ENCODE measurements at places on chromosomes 7 and 10. TPM values are rescaled to one million over a fixed set of nuclear protein-coding genes. Genes with fewer than 3 reads are reported as not detected.

GRCh38 chr10:29257106-29257783, 31.6 kb upstream of the LYZL1 start:
- H3K4me3 ChIP-seq = no peak overlapping the region
- H3K27me3 ChIP-seq = peaks cover 21% of the 10 kb centered on the region
- no peaks in the 10 kb centered on the region for H3K4me1 ChIP-seq

GRCh38 chr10:98488669-98489430, 42.1 kb upstream of the HPS1 start:
- DNase-seq = no peak
- H3K36me3 ChIP-seq = no peaks in the 10 kb centered on the region
- H3K27ac ChIP-seq = no peak overlapping the region
- H3K4me3 ChIP-seq = no peak overlapping the region
- H3K27me3 ChIP-seq = peaks cover 10% of the 10 kb centered on the region

The DOCK4 gene
- 0.32 TPM for total RNA-seq

The HOXA6 gene
- not detected for total RNA-seq

- DNase-seq = no peak
- H3K4me1 ChIP-seq = no peaks in the 10 kb centered on the region
- H3K4me3 ChIP-seq = no peak overlapping the region
- no peaks in the 10 kb centered on the region for H3K36me3 ChIP-seq
- H3K27me3 ChIP-seq = peaks cover 2% of the 10 kb centered on the region
Observed at GRCh38 chr10:78510566-78511323, 477.1 kb downstream of the RPS24 start.

The NUDT13 gene
- total RNA-seq = 2.2 TPM

DNA sequence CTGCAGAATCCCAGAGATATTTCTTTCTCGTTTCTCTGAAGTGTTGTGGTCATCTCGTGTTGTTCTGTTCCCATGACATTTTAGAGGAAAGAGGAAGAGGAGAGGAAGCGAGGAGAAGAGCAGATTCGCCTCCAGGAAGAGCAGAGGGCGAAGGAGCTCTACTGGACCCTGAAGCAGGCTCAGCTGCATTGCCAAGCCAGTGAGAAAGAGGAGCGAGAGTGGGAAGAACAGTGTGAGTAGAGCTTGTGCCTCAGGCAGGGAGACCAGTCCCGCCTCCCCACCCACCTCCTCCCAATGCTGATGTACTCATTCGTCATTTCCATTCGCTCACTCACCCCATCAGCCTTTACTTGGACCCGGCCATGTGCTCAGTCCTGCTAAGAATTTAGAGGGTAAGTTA, 50.8 kb downstream of the SH2D4B start:
- H3K27ac ChIP-seq = no peak overlapping the region
- no peaks in the 10 kb centered on the region for H3K4me1 ChIP-seq
- H3K4me3 ChIP-seq = no peak overlapping the region

DNA sequence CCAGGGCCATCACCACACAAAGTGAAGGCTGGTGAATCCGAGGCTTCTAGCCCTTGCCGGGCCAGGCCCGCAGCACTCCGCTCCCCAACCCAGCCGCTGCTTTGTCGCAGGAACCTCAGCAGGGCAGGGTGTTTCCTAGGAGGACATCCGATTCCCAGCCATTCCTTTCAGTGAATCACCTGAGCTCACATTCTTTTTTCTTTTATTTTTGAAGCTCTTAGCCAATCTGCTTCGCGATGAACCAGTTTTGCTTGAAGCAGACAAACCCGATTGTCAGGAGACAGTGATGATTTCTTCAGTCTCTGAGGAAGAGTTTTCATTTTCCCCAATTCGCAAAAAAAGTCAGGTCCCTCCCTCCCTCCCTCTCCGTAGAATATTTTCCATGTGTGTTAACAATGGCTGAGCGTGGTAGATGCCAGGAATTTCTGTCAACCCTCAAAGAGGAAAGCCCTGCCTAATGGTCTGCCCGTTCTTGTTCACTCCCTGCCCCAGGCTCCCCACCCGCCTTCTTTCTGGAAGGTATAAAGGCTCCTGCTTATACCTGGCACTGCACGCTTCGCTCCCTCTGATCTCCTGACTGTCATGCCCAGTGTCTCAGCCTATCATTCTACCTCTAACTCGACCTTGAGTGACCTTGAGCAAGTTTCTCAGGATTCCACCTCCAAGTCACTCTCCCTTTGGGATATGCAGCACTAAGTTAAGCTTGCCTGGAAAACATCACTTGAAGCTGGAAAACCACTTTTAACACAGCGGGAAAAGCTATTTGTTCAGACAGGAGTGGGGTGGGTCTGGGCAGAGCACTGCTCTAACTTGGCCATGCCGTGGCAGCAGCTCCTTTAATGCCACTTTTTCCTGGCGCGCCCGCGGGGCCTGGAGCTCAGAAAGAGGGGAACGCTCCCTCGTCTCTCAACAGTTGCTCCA, 35.1 kb downstream of the EGFR start:
- H3K4me1 ChIP-seq = no peaks in the 10 kb centered on the region
- H3K27me3 ChIP-seq = peaks cover 12% of the 10 kb centered on the region
- no peaks in the 10 kb centered on the region for H3K36me3 ChIP-seq
- no peak overlapping the region for H3K4me3 ChIP-seq
- H3K27ac ChIP-seq = no peak overlapping the region
- DNase-seq = no peak

DNA sequence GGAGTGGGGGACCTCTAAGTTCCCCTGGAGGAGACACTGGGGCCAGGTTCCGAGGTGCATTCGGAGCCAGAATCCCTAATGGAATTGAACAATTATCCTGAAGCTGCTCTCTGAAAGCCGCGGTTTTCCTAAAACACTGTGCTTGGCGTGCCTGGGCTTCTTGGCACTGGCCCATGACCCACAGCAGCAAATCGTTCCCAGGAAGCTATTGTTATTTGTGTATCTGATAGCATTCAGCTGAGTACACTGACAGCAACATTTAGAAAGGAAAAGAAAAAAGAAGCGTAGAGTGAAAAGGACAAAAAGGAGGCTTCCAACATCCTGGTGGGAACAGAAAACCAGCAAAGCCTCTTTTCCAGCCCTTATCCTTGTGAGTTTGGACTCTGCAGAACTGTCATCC, 339.8 kb downstream of the FRMD4A start:
- H3K27me3 ChIP-seq = no peaks in the 10 kb centered on the region
- no peak overlapping the region for H3K27ac ChIP-seq
- no peak for DNase-seq
- H3K4me1 ChIP-seq = peaks cover 25% of the 10 kb centered on the region
- no peaks in the 10 kb centered on the region for H3K36me3 ChIP-seq

DNA sequence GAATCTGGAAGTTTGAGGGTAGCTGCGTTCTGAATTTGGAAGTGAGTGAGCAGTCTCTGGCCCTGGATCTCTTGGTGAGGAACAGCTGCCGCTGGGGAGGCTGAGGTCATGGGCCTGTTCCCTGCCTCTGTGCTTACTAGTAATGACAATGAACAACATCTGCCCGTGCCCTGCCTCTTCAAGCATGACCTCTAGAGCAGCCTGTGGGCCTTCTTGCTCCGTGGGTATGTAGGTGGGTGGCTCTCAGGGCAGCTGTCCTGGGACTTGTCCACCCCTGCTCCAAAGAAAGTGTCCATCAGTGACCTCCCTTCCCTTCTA, 186.2 kb downstream of the CXCL12 start:
- no peak overlapping the region for H3K4me3 ChIP-seq
- H3K36me3 ChIP-seq = no peaks in the 10 kb centered on the region
- peaks cover 6% of the 10 kb centered on the region for H3K27me3 ChIP-seq
- DNase-seq = no peak

The CTAGE6 gene
- total RNA-seq = 0.94 TPM
